Caki2 (cell line): ENCODE measurements at places on chromosomes 16 and 17.

GRCh38 chr17:64315032-64315490, 52.0 kb upstream of the TEX2 start:
- DNase-seq = no peak

GRCh38 chr16:15052747-15053476, 3.0 kb downstream of the NTAN1 start:
- DNase-seq = no peak

GRCh38 chr17:60327901-60328273, 64.0 kb downstream of the USP32 start:
- DNase-seq = no peak

DNA sequence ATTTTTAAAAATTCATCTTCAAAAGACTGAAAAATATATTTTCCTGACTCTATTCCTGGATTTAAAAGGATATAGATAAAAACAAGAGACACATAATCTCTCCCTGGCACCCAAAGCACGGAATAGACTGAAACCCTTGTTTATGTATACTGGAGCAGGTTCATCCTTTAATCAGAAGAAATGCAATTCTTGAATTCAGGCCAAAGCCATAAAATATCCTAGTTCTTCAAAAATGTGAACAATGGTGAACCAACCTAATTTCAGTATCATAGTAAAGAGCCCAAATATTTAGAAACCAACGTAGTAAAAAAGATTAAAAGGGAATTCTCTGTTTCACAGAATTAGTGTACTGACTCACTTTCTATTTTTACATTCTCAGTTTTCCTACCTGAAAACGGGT, 188.5 kb upstream of the C17orf78 start:
- DNase-seq = no peak

DNA sequence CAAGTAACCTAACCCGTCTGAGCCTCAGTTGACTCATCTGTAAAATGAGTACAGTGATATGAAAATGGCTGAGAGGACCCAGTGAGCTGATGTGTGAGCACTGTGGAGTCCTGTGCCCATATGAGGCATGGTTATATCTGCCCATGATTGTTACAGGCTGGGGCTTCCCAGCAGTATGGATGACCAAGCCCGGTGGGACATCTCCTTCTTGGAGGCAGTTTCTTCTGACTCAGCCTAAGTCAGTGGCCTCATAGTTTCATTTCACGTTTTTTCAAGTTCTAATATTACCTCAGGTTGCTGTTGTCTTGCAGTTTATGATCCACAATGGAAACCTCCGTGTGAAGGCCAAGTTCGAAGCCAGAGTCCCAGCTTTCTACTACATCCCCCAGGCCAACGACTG, 4.8 kb downstream of the ADAP2 start:
- DNase-seq = no peak

DNA sequence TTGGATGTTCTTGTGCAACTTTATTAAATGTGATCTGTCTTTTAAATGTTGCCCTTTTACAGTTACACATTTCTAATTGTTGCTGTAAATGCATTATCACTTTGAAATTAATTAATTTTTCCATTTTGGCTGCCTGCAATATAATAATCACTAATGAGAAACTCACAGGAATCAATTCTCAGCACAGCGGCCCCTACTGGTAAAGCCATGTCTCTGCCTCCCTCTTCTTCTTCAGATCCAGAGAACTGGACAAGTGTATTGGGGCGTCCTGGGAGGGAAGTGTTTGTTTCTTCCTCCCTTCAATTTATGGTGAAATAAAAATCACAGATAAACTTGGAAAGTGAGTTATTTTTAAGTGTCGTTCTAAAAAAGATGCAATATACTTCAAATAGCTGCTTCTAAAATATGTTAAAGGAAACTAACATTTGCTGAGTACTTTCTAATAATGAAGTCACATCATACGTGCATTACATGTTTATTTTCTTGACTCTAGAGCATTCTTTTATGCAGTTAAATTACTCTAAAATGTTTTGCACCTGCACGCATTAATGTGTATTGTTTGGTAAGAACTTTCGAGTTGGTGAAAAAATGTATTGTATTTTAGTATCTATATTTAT, 338.0 kb downstream of the WWOX start:
- DNase-seq = no peak

- DNase-seq = no peak
Observed at GRCh38 chr17:15510361-15510760, 42.9 kb upstream of the CDRT4 start.

- no peak for DNase-seq
Observed at GRCh38 chr16:66278111-66278531, 88.4 kb upstream of the CDH5 start.

GRCh38 chr17:6126768-6127167, 56.6 kb downstream of the WSCD1 start:
- no peak for DNase-seq

DNA sequence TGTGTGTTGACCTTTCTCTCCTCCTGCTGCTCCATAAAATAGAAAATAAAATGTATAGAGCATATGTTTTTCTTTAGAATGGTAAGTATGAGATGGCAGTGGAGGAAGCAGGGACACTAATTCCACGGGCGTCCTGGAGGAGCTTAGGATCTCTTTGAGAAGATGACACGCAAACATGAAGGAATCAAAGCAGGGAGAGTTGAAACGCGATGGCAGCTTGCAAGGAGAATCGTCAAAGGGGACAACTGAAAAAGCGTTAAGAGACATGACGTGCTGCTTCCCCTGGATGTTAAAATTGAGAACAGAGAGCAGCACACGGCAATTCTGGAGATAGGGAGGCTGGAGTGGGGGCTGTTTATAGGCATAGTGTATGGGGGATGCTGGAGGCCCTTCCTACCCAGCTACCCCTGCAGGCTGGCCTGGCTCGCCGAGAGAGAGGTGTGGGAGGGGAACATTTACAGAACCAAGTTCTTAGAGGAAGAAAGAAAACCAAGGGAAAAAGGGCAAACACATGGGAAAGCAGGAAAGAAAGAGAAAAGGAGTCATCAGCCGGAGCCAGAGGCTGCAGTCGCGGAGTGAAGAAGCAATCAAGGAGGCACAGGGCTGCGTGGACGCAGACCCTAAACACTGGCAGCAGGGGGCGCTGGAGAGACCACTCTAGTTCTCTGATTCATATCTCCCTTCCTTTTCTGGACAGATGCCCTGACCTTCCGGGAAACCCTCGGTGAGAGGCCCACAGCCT, 55.8 kb downstream of the MYH13 start:
- peak; percentile 8 for DNase-seq

DNA sequence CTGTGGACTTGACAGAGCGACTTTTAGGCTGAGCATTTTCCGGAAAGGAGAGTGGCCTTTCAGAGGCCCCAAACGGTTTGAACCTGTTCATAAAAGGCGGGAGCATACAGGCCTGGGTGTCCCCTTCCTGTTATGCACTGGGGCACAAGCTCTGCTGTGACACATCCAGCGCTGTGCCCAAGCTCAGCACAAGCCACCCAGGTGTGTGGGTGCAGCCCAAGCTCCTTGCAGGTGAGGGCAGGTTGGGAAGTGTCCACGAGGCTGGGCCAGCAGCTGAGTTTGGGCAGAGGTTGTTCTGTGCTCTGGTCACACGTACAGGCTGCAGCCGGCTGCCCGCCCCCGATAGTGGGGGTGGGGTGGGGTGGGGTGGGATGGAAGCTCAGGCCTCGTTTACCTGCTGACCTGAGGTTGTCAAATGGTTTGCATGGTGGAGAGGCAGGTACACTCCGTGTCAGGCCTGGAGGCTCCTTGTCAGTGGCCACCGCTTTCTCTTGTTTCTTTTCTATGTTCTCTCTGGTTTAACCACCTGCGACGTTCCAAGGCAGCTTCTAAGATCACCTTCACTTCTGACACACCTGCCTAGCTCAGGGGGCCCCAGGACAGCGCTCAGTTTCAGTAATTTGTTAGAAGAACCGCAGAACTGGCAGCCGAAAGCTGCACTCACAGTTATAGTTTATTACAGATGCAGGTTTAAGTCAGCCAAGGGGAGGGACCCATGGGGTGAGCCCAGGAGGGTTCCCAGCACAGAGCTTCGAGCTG, 194.7 kb upstream of the CIBAR2 start:
- no peak for DNase-seq

DNA sequence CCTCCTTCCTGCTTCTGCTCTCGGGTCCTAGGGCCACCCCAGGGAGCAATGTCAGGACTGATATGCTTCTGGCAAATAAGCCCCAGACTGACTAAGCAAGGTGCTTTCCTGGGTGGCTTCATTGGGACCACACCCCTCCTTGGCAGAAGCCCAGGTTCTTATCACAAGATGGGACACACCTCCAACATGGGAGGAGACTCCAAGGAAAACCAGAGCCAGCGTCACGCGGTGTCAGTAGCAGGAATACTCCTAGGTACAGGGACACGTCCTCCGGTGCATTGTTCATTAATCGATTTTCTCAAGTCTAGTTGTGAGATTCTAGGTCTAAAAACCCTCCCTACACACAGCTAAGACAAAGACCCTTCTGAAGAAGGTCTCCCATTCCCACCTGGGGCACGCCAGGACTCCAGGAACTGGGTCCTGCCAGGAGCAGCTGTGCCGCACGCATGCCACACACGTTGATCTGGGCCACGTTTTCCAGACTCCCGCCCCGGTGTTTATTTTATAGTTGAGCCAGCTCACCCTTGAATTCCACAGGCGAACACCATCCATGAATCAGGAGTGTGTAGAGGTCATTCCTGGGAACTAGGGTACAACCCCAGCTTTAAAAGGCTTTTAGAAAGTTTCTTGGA, 30.8 kb downstream of the FA2H start:
- DNase-seq = peak; percentile 98

GRCh38 chr17:2545393-2545792, 33.7 kb upstream of the METTL16 start:
- DNase-seq = no peak

DNA sequence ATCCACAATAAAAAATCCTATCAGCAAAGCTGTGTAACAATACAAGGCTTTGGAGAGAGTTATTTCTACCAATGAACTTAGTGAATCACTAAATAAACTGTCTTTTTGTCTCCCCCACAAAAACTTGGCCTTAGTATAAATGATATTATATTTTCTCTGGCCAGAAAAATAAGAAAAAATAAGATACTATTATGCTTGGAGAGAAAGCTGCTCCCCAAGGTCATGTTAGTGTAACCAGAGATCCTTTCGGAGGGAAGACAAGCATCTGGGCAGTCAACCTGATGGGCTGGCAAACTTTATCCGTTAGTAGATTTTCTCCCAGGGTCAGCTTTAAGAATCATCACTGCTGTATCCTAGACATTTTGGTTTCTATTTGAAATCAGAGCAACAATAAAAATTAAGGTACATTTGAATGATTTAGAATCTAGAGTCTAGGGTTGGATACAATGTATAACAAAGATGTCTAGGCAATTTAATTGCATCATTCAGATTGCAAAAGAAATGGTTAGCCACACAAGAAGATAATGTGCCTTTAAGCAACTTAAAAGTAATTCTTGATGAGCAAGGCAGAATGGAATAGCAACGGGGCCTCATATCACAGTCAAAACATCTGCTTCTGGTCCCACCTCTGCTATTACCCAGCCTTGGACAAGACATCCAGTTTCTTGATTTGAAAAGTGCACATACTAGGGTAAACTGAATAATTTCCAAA, 280.4 kb downstream of the SLC39A11 start:
- DNase-seq = no peak

- DNase-seq = no peak
Observed at GRCh38 chr17:73391331-73392265, 79.8 kb upstream of the CDC42EP4 start.

DNA sequence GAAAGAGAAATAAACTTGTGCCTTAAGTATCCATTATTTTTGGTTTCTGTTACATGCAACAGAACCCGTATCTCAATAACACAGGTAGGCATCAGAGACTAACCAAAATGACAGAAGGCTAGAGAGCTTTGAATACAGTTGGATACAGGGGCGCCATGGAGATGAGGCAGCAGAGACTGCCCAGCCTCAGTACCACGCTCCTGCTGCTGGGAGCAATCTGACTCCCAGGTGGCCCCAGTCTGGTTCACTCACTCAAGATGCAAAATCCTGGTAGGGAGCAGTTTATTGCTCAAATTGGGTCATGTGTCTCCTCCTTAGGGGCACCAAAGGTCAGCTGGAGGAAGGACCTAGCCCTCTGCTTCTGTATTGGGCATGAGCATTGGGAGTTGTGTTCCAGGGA, 218.9 kb downstream of the USP22 start:
- no peak for DNase-seq

GRCh38 chr17:82019690-82020571, 2.7 kb downstream of the CENPX start:
- DNase-seq = peak; percentile 31

GRCh38 chr17:77145612-77146245, 5.0 kb downstream of the SEC14L1 start:
- DNase-seq = peak; percentile 67

- DNase-seq = no peak
Observed at GRCh38 chr17:73723317-73723716, 79.1 kb upstream of the SDK2 start.

DNA sequence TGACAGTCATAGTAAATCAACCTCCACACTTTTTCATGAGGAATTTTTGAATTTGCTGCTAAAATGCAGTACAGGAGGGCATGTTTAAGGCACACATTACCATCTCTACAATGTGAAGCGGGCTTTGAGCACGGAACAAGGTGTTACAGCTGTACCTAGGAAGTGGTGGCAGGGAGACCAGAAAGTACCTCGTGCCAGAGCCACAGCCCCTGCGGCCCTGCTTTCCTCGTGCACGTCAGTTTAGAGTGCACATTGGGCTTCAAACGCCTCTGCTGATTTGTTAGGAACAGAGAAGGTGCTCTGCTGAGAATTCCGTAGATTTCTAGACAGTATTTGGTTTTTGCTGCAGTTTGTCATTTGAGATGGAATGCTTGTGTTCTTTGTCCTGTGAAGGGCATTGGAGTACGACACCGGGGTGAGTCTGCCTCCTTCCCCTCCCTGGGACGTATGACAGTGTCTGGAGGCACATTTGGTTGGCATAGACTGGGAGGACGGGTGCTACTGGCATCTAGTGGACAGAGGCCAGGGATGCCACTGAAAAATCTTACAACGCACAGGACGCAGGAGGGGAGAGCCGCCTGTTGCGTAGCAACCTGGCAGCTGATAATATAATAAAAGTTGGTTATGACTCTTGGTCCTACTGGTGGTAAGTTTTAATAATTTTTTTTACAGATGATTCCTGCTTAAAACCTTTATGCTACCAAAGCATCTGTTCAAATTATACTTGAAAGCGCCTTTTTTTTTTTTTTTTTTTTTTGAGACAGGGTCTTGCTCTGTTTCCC, 9.1 kb downstream of the FOXK2 start:
- DNase-seq = peak; percentile 82

DNA sequence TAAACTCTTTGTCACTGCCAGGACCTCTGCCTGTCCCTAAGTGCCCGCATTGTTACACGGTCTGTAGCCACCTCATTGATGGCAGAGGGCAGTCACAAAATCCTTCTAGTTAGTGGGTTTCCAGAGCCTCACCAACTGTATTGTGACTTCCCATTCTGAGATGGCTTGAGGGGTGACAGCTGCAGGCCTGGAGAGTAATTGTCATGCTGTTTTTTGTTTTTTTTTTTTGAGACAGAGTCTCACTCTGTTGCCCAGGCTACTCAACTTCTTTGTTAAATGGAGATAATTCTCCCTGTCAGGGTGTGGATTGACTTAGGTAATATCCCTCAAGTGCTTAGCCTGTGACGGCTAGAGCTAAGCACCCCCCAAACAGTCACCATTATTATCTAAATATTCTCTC, 77.9 kb downstream of the SDR42E1 start:
- DNase-seq = no peak
